Activated CD4-positive, alpha-beta T cell treated with anti-CD3 and anti-CD28 coated beads for 1 hour (primary cell): ENCODE measurements at places on chromosomes 12 and 14.

DNA sequence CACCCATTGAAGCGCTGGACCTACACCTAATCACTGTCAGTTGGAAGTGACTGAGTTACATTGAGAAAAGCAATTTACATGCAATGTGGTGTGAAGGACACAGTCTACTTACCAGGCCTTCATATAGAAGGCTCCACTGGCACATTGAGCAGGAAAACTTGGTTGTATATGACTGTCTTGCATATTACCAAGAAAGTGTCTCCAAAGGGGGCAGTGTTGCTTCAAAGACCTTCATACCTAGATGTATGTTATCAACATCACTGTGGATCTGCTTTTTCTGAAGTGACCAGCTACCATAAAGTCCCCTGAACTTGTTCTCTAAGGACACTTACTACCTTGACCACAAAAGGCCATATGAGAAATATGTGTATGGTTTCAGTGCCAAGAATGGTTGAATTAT lies 64.1 kb downstream of the NELL2 start:
- DNase-seq, result no peak

DNA sequence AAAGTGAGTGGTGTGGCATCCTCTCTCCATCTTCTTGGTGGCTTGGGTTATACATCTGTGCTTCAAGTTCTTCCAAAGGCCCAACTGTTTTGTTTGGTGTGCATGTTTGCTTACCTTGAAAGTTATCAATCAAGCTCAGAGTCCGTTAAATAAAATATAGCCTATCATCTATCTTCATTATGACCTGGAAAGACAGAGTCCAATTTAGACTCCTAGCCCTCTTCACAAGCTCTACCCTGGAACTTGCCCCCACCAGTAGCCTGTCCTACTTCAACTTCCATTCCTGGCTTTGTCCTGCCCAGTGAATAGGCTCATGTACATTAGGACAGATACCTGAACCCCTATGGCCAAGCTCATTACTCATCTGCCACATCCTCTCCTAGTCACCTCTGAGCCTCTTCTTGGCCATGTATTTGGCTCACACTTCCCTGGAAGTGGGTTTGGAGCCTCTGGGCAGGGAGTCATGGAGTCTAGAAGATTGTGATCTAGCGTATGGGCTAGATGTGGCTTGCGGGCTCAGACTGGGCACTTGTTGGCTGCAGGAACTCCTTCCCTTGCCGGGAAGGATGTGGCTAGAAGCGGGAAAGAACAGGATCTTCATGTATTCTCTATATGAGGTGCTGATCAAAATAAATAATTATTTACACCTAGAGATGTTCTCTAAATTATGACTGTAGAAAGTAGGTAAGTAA lies 6.4 kb upstream of the SSTR1 start:
- no peak for DNase-seq

DNA sequence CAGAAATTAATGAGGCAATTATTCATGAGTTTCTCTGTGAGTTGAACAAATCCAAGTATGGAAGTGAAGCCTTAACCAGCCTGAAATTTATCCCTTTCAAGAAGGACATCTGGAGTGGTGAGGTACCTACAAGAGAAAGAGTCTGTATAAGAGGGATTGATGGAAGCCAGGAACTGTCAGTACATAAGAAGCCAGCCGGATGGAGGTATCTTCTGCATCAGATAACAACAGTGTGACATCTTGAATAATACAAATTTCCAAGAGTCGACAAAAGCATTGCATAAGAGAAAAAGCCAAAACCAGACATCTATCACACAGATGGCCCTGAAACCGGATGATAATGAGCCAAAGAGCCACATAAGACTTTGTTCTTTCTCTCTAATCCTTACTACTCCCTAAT lies 781.2 kb downstream of the FLRT2 start:
- DNase-seq, result no peak

DNA sequence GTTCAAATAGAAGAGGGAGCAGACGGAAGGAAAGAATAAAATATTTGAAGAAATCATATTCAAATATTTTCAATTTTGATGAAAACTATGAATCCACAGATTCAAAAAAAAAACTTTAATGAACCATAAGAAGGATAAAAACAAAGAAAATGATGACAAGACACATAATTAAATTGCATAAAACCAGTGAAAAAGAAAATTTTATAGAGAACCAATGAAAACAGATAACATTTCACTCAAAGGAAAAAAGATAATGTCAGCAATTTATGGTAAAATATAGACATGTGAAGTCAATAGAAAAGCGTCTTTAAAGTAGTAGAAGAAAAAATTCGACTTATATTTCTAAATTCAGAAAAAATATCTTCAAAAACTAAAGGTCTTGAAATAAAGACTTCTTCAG lies 546.5 kb upstream of the ATXN7L3B start:
- no peak for DNase-seq

DNA sequence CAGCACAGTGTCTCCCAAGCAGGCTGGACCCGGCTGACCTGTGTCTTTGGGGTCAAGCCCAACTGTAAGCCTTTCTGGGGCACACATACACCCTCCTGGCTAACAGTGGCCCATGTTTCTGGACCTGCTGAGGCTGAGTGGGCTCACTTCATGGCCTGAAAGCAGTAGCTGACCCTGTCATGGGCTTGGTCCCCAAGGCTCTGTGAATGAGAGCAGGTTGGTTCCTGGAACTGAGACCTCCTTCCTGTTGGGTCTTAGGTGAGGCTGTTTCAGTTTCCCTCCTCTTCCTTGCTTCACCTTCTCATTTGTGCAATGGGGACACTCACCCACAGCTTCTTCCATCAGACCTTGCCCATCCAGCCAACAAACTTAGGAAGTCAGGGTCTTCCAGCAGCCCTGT lies 744 bp upstream of the IL25 start:
- DNase-seq, result no peak

GRCh38 chr14:101137234-101137633 lies 233.7 kb upstream of the RTL1 start:
- no peak for DNase-seq

GRCh38 chr12:20549108-20549719 lies 145.9 kb upstream of the SLCO1C1 start:
- no peak for DNase-seq

- DNase-seq, result no peak
Measured at GRCh38 chr12:2877953-2878732, 1.1 kb downstream of the RHNO1 start.

- DNase-seq, result no peak
Measured at GRCh38 chr12:27478949-27479348, 32.4 kb downstream of the SMCO2 start.

GRCh38 chr14:24100197-24100981 lies 6.3 kb downstream of the PCK2 start:
- no peak for DNase-seq

DNA sequence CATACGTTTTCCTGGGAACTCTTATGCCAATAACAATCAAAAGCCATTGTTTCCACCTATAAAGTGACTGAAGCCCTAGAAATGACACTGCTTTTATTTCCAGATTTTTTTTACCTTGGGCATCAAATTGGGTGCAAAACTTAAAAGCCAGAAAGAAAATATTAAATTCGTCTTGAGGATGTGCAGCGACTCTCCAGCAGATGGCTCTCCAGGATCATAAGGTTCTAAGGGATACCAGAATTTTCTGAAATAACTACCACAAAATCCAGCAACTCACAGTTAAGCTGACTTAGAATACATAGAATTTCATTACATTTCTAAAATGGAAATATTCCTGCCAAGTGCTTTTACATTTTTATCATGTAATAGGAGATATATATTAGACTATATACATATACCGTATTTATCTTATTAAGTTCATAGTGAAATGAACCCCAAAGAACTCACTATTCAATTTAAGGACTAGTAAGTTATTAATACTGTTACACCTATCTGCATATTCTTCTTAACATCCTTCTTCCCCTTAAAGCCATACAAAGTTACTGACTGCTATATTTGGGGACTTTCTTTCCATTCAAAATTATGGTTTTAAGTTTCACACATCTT lies 44.0 kb downstream of the ARMH4 start:
- no peak for DNase-seq

GRCh38 chr12:17369556-17369955 lies 720.4 kb downstream of the RERGL start:
- DNase-seq, result no peak

GRCh38 chr12:132450418-132451171 lies 39.4 kb upstream of the FBRSL1 start:
- no peak for DNase-seq

- DNase-seq, result no peak
Measured at GRCh38 chr12:47054659-47055058, 24.8 kb upstream of the PCED1B start.

DNA sequence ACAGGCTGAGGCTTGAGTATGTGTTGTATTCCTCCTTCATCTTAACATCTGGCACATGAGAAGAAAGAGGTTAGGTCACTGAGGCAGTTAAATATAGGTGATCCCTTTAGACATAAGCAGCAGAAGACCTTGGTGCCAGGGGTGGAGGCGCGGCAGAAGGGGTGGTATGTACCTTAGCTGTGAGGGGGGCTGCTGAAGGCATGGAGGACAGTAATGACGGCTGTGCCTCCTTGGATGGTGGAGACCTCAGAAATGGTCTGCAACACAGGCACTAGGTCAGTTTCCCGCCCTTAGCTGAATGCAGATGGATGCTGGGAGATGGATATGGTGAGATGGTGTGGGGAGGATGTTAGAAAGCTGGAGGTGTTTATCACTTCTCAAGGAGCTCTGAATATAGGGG lies 1.5 kb upstream of the PNMA1 start:
- DNase-seq, result no peak

GRCh38 chr12:106945261-106945851 lies 10.4 kb upstream of the TMEM263 start:
- DNase-seq, result no peak

DNA sequence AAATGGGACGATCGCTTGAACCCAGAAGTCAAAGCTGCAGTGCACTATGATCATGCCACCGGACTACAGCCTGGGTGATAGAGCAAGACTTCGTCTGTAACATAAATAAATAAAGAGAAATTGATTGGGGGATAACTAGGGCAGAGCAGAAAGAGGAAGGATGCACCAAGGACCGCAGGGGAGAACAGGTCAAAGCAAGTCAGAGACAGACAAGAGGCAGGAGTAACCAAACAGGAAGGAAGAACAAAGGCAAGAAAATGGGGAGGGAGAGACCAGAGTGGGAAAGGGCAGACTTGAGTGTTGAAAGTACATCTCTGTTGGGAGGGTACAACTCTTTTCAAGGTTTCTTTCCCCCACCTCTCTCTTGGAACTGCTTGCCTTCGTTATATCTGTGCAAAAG lies 50.8 kb upstream of the ELK3 start:
- no peak for DNase-seq

DNA sequence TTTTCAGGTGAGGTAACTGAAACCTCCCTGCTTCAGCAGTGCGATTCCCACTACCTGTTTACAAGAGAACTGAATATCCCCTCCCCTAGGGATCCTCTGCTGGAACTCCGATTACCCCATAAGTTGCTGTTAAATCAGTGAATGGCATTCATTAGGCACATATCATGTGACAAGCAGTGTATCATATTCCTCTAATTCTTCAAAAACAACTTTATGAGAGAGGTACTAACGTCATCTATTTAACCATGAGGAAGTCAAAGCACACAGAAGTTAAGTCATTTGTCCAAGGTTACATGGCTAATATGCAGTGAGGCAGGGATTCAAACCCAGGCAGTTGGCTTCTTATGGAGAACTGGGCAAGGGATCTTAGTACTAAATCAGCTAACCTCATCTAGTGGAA lies 43.9 kb upstream of the PCED1B start:
- DNase-seq, result no peak

DNA sequence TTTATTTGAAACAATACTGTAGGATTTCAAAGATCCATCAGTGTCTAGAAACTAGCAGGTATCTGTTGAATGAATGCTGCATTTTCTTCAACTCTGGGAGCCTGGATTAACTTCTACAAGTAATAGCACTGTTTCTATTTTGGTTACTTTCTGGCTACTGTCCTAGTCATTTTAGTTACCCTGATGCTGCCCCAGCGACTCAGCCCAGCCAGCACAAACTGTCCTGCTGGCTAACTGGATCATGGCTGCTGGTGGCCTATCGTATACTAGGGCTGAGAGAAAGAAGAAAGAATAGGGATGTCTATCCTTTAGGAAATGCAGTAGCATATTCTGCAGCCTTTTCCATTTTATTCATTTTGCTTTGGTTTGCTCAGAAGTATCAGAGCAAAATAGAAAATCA lies 53.9 kb downstream of the NTN4 start:
- DNase-seq, result no peak

GRCh38 chr12:50727466-50727865 lies 36.4 kb upstream of the ATF1 start:
- no peak for DNase-seq

- DNase-seq, result no peak
Measured at GRCh38 chr12:50926415-50926814, 25.9 kb upstream of the HIGD1C start.

- DNase-seq, result no peak
Measured at GRCh38 chr12:99752740-99753139, 105.2 kb downstream of the GARIN6 start.

GRCh38 chr12:124191024-124191359 lies 103.9 kb upstream of the RFLNA start:
- no peak for DNase-seq

DNA sequence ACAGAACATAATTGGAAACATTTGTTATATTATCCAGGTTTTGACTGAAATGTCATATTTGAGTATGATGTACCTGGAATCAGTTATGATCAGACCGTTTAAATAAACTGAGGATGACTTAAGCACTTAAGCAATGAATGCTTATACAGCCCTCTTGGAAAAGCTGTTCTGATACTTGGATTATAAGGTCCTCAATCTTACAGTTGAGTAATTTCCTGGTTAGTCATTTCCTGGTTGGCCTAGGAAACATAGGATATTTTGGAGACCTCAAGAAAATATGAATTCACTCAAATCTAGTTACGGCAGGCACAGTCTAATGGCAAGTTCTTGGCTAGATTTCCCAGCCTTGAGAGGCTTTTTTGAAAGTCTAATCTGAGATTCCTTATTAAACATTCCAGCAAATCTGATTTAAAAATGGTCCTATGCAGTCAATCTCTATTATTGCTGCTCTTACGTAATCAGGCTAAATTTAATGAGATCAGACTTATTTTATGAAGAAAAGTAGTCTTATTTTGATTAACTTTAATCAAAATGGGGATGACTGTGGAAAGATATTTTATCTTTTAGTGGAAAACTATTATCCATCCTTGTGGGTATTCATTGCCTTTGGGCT lies 447.2 kb downstream of the SNAPC1 start:
- DNase-seq, result no peak

- no peak for DNase-seq
Measured at GRCh38 chr12:18090093-18090492, at the start of gene RERGL. TSS of gene RERGL (minus strand) at chr12:18090193. CDS start at chr12:18090140, 53 bp downstream.

DNA sequence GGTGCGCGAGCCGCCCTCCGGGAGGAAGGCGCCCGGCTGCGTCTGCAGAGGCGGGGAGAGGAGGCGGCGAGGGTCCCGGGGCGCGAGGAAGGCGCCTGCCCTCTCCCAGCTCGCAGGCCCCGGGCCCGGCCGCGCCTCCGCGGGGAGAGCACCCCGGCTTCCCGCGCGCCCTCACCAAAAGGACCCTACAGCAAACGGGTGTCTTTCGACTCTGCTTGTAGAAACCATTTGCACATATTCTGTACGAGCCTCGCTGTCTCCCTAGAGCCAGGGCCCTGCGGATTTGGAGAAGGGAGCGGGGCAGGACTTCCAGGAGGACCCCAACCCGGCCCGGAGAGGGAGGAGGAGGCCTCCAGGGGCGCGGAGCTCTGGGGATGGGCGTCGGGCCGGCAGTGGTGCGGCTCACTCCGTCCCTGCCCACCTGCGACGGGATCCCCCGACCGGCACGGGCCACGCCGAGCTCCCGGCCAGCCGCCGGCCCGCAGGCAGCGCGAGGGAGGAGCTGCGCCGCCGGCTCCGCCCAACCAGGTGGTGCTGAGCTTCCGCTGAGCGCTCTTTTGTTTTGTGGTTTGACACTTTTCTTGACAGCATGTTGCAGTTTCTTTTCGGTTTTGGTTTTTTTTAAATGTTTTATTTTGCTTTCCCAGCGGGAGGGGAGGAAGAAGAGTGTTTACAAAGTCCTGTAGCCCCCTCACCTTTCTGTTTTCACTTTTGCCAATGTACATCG lies 103.3 kb upstream of the FKBP4 start:
- DNase-seq, result no peak
